ENCODE measurements at places on chromosomes 11 and 22.
A peak's percentile ranks its signal among the peaks of the same experiment; 100 is the strongest.

DNA sequence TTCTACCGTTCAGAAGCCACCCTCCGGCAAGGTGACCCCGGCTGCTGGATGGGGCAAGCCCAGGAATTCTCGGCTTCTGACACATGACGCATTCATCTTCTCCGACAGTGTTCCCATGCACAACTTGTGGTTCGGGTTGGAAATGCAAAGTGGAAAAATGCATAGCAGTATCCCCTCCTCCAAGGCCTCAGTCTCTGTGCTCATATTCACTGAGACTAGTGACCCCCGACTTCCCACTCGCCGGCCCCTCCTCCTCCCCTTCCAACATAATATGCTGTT is 70.0 kb upstream of the NTM start:
- DNase-seq = no peak

DNA sequence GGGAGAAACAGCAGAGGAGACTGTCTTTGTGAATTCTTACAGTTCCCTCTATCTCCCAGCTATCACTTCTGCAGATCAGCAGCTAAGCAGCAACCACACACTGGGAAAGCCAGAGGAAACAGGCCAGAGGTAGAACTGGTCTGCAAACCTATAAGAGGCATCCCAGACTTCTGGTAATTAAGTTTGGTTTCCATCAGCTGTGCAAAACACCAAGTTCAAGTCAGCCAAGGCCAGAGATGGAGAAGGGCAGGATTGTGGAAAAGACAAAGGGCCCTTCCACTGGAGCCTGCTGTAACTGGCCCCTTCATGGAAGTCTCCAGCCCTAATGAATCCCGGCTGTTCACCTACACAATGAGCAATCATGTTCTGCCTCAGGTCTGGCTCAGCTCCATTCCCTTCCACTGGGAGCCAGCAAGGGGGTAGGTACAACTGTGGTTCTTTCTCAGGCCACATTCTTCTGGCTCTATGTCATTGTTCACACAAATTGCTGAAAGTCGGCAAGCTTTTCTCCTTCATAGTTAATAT is 4.6 kb upstream of the PAMR1 start:
- no peak for DNase-seq

DNA sequence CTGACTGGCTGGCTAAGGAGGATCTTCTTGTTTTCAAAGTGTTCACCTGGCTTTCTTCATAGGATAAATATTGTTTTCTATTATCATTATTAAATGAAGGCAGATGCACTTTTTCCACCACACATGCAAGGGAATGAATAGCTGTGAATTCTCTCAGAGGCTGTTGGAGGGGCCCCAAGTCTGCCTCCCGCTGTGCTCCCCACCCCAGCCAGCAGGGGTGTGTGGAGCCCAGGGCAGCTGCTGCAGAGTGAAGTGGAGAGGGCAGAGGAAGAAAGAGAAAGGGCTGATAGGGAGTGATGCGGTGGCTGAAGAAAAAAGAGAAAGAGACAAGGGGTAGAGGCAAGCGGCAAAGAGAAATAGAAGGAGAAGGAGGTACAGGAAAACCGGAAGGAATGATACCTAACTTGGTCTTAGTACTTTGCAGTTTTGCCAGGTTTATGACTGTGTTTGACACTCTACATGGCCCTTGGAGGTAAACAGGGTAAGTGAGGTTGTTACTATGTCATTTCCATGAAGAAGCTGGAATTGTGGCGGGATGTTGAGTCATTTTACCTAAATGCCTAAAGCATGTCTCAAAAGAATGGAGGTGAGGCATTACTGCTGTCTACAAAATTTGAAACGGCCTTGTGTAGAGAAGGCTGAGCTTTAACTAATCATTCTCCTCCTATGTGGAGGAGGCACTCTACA is 145.7 kb upstream of the B3GAT1 start:
- DNase-seq = no peak

DNA sequence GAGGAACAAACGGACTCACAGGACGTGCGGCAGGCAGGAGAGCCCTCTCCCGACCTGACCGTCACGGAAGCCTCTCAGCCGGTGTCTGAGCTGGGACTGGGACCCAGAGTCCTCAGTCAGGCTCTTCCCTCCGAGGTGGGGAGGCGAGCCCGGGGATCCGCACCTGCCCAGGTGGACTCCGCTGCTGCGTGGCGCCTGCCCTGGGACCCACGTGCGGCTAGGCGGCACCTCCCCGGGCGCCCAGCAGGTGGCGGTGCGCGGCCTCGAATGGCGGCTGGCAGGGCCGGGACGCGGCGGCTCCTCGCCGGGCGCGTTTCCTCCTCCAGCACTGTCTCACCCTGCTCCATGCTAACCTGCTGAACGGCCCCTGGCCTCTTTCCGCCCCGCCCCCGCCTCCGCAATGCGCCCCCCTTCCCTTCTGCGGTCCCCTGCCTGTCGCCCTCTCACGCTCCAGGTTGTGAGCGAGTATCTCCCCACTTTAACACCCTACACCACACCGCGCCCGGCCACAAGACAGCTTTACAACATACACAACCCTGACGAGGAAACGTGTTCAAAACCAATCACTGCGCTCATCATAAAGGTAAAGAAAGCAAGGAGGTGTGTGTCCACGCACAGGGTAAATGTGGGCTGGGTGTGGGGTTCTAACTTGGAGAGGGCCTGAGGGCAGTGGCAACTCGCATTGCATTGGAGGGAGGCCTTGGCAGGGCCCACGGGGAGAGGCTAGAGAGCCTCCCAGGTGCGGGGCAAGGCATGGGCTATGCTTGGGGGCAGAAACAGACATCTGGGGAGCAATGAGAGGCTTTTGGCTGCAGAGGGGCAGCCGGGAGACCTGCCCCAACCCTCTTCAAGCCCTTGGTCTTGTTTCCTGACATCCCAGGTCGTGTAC is 25.9 kb upstream of the ATXN10 start:
- DNase-seq = peak; percentile 40

DNA sequence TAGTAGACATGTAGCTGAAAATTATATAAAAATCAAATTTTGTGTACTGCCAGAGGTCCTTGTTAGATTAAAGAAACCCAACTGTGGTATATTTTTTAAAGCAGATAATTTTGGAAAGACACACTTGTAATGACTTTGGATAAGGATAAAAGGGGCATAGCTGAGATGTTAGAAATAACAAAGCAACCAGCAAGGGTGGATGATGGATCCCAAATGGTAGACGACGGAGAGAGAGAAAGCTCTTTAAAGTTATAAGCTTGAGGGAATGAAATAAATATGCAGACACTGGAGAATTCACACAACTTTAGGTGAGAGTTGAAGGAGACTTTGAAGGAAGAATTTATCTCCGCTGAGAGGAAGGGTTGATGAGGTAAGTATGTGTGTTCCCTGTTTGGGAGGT is 10.6 kb downstream of the NCAM1 start:
- DNase-seq = no peak

DNA sequence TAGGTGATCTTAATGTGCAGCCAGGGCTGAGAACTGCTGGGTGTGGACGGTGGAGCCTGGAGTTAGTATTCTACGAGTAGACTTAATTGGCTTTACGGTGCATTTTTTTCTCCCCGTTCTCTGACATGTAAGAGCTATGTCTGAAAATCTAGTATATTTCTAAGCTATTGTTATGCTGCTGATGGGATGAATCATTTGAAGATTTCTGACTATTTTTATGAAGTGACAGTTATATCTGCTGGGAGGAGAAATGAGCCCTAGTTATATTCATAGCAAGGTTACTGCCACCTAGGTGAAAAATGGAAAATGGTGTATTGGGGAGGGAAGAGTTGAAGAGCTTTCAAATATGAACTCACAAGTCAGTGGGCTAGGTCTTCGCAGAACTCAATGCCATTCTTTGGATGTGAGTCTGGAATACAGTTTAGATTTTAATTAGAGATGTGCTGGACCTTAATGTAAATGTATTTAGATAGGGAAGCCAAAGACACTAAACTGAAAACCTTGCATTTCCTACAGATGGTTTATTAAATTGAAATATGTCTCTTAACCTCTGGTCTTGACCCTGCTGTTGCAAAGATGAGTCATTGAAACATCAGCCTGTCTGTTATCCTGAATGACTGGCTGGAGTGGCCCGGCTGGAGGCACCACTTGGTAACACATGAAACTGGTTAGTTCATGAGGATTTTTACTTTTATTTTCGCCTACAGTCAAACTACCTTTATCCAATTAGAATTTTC is 293.7 kb downstream of the DDX10 start:
- no peak for DNase-seq

- peak; percentile 69 for DNase-seq
Observed at GRCh38 chr11:62678770-62679696, at the start of gene UBXN1. Gene UBXN1 (minus strand): TSS chr11:62679073. CDS start chr11:62678923, 150 bp downstream.

- DNase-seq = no peak
Observed at GRCh38 chr11:12123273-12123672, 12.9 kb downstream of the MICAL2 start.

DNA sequence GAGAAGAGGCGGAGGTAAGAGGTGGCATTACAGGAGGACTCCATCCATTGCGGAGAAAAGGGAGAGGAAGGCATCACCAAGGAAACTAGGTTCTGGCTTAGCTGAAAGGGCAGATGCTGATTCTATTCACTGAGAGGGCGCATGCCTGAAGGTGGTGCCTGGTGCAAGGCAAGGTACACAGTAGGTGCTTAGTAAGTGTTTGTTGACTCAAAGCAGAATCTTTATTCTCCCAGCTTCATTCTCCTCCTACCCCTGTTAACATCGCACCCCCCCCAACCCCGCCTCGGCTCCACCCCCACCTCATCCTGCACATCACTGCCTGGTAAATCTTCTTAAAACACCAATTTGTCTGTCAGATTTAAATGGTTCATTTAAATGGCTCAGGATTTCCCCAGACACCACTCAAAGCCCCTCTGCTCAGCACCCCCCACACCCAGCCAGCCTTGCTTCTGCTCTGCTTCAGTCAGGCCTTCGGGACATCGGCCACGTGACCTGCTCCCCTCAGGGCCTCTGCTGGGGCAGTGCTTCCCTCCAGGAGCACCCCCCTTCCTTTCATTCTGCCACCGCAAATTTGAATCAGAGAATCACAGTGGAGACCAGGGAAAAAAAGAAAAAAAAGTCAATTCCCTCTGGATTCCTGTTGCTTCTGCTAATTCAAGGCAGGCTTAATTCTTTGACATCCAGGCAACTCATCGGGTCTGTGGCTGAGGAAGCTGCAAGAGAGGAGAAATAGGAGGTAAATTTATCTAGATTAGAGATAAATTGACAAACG is 17.8 kb upstream of the RCN1 start:
- no peak for DNase-seq

GRCh38 chr11:12537778-12538401 is 136.3 kb upstream of the TEAD1 start:
- DNase-seq = no peak

GRCh38 chr11:34053161-34053686 is 1.7 kb downstream of the CAPRIN1 start:
- peak; percentile 63 for DNase-seq

Data from activated CD8-positive, alpha-beta memory T cell treated with anti-CD3 and anti-CD28 coated beads for 1 hour (primary cell).